ENCODE measurements at places on chromosomes 7 and 10.

DNA sequence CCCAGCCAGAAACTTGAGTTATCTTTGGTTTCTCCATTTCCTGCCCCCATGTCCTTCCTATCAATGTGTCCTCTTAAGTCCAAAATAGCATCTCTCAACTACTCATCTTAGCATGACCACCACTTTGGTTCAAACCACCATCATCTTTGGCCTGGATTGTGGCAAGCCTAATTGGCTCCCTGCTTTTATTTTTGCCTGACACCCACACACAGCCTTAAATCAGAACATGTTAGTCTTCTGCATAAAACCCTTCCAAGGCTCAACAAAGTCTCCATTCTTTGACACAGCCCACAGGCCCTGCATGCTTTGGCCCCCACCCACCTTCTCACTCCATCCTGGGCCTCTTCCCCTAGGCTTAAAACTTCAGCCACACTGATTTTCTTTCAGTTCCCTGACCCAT lies 2.0 kb upstream of the TSPAN14 start:
- DNase-seq = no peak

DNA sequence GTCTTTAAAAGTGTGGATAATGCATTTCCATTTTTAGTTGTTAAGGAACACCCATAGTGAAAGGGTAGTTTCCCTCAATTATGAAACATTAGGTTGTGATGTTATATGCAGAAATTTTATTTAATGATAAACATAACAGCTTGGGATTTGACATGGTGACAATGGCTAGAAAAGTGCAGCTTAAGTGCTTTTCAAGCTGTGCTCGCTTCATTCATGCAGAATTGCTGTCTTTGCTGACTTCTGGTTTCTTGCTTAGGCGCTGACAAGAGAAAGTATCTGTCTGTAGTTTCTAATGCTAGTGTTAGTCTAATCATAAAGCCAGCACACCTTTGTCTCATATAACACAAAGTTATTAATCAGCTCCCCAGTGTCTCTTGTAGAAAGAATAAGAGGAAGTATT lies 170.0 kb downstream of the ARL5B start:
- no peak for DNase-seq

- no peak for DNase-seq
Measured at GRCh38 chr10:83153714-83154113, 985.6 kb upstream of the GHITM start.

- DNase-seq = peak; percentile 54
Measured at GRCh38 chr10:93752761-93753160, 5.0 kb upstream of the LGI1 start.

- no peak for DNase-seq
Measured at GRCh38 chr10:4894335-4894734, 68.3 kb downstream of the AKR1E2 start.

DNA sequence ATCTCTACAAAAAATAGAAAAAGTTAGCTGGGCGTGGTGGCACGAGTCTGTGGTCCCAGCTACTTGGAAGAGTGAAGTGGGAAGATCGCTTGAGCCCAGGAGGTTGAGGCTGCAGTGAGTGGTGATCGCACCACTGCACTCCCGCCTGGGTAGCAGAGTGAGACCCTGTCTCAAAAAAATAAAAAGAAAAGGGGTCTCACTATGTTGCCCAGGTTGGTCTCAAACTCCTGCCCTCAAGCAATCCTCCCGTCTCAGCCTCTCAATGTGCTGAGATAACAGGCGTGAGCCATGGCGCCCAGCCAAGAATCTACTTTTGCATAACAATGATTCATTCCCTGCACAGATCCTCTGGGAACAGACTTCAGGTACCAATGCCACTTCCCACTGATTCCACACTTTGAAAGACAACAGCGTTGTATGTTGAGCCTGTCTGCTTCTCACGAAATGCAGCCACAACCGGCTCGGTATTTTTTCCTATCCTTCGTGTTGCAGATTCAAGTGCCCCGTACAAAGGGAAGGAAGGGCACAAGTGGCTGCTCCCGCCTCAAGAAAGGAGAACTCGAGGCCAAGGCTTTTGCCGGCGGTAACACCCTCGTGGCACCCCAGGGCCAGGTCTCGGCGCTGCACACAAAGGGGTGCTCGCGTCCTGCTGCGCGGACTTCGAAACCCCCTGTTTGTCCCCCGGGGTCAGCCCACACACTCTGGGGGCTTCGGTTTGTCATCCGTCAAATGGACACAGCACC lies 745 bp downstream of the DAGLB start:
- DNase-seq = peak; percentile 83

DNA sequence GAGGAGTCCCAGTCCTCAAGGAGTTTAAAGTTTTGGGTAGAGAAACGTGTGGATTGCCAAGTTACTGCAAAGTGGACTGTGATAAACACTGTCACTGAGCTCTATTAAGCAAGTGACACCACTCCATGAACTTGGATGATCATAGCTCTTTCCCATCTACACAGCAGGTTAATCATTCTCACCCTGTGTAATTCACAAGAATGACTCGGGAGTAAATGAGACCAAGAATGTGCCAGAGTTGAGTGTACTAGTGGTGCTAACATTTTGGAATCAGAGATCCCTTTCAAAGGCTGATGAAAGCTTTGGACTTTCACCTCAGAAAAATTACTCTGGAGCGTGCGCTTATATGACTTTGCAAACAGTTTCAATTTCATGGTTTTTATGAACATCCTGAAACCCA lies 80.8 kb downstream of the RBM20 start:
- no peak for DNase-seq

DNA sequence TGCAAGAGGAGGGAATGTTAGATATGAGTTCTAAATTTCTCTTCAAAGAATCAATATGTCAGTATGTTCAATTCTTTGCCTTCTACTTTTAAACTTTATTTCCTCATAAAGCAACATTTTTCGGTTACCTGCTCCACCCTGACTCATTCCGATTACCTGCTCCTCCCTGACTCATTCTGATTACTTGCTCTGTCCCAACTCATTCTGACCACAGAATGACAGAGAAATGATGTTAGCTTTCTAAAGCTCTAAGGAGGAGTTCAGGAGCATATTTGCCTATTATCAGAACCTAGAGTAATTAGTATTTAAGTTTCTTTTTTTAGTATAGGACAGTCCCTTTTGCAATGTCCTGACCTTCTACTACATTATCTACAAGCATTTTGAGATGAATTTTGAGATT lies 24.5 kb upstream of the PPP1R9A start:
- no peak for DNase-seq

DNA sequence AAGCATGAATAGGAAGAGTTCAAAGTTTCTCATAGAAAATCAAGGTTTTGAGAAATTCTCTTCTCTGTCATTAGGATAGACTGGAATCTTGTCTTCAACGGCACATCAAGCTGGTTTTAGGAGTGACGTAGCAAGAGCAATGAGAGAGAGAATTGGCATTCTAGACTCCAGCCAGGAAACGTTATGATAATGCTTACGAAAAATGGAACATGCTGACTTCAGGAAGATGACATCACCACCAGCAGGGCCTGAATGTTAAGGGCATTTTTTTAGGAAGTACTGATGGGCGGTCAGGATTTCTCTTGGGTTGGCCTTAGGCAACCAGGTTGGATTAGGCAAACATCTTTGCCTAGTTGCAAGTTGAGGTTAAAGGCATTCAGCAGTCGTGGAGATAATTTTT lies 213.2 kb upstream of the CTBP2 start:
- no peak for DNase-seq

DNA sequence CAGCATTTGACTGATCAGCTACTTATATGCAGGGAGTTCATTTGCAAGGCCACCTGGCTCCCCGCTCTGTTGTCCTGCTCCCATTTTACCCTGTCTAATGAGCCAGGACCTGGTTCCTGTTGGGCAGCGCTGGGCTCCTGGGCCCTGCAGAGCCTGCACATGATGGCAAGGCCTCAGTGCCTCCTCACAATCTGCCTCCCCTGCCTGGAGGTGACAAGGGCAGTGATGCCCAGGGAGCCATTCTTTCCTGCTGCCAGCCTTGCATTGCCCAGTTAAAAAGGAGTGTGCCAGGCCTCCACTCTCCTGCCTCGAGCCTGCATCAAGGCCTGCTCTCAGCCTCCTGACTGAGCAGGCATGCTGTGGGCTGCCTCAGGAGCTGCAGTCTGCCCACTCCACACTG lies 28.5 kb downstream of the CHAT start:
- no peak for DNase-seq

GRCh38 chr10:106513352-106513771 lies 651.1 kb downstream of the SORCS1 start:
- no peak for DNase-seq

GRCh38 chr10:5356302-5356763 lies 8.4 kb upstream of the UCN3 start:
- no peak for DNase-seq

DNA sequence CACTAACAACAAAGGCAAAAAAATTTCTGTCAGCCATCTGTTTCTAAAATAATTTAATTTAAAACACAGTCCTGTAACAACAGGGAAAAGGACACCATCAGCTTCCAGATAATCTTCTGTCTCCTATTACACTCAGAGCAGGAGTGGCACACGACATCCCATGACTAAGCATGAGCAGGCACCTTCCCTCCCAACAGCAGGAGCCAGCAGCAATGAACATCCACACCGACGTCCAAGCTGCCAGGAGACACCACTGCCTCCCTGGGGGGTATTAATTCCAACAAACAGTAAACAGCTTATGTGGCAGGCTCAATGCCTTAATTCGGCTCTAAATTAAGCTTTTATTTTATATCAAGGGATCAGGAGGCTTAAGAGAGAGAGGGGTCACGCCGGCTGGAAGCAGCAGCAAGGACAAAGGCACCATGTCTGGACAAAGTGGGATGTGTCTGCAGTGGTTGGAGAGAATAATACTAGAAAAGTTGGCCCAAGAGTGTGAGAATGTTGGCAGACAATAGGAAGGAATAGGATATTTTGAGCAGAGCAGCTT lies 45.7 kb downstream of the KIAA1549 start:
- peak; percentile 85 for DNase-seq

GRCh38 chr7:27678617-27679260 lies 16.1 kb upstream of the HIBADH start:
- no peak for DNase-seq

DNA sequence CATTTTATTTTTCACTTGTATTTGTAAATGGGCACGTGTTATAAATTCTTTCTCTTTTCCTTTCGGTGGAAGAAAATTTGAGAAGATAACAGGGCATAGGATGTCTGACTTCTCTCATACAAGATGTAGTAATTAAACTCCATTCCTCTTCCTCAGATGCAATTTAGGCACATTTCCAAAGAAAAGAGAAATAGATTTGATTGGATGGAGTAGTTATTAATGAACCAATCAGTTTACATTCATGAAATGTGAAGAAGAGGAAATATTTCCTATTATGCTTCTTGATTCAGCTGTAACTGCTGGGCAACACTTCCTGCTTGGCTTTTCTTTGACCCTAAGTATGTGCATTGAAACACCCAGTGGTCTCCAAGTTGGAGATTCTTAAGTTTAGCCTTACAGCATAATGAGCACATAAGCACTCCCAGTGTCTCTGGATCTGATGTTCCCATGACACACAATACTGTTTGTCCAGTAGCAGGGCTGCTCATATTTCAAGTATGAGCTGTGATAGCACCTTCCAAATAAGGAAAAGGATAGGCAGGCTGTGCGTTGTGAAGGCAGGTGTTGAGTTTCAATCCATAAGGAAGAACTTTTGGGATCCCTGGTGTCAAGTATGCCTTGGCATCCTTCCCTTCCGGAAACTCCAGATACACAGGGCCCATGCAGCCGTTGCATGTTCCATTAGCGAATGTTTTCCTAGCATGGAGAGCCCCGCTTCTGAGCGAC lies 33.4 kb upstream of the COBL start:
- DNase-seq = no peak

- peak; percentile 7 for DNase-seq
Measured at GRCh38 chr10:66144016-66144415, 781.8 kb upstream of the LRRTM3 start.

DNA sequence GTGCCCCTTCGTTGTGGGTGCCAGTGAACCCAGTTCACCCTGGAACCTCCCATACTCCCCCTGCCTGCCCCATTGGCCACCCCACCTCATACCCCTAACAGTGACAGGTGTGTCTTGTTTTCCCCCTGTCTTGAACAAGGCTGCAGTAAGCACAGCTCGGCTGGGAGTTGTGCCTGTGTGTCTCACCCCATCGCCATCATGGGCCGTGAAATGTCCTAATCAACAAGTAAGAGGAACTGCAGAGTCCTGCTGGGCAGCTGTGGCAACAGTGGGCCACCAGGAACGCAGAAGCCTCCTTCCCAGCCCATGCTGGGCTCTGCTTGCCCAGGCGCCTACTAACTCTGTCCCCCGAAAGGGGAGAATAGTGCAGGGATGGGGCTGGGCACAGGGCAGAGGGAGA lies 91.6 kb downstream of the C10orf105 start:
- no peak for DNase-seq

GRCh38 chr7:98841179-98841997 lies 28.4 kb downstream of the TMEM130 start:
- DNase-seq = peak; percentile 75

- DNase-seq = no peak
Measured at GRCh38 chr10:14781763-14782162, 7.1 kb upstream of the FAM107B start.

GRCh38 chr10:103433858-103434257 lies 18.3 kb downstream of the CALHM2 start:
- peak; percentile 12 for DNase-seq

- DNase-seq = peak; percentile 8
Measured at GRCh38 chr10:28774051-28774995, 97.0 kb downstream of the BAMBI start.

DNA sequence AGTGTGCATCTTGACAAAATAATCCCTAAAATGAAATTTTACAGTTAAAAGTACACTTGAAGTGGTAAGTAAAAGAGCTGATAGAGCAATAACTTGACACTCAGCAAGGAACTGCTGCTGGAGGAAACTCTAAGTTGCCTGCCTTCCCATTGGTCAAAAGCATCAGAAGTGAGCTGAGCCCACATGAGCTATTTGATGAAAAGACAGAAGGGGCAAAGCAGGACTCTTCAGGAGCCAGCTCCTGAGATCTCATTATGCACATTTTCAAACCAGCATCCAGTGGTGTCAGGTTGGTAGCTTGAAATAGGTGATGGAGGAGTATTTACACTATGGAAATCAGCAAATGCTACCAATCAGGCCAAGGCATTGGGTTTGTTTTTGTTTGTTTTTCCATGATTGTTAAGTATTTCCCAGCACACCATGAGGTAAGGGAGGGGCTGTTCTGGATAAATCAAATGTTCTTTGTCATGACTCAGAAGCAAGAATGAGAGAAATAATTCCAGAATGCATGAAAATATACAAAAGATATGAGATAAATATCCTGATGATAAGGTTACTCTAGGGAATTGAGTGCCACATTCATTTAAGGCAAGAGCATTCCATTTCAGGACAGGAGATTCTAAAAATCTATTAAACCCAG lies 316.6 kb downstream of the SNX13 start:
- peak; percentile 57 for DNase-seq

- peak; percentile 77 for DNase-seq
Measured at GRCh38 chr7:143934526-143935325, at the start of gene OR2F2. TSS of gene OR2F2 (plus strand) at chr7:143935233. CDS start at chr7:143935233, 0 bp downstream.

GRCh38 chr10:74585231-74586087 lies 240.9 kb upstream of the KAT6B start:
- peak; percentile 73 for DNase-seq

DNA sequence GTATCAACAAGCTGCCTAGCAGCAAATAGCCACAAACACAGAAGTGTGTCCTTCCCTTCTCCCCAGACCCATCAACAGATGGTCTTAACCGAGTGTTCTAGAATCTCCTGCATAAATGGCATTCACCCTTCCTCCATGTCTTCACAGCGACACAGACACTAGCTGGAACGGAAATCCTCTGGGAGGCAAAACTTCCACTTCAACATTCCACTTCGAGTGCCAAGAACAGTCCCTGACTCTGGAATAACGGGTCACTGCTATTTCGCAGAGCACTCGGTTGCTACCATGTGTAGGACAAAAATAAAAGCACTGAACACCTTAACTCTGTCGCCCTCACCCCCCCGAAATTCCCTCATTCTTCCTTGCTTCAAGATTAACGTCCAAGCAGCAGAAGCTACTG lies 65.1 kb downstream of the SFMBT2 start:
- DNase-seq = no peak
